ENCODE measurements at places on chromosomes 5 and 9.

GRCh38 chr9:36174731-36175130, 5.5 kb downstream of the CCIN start:
- no peak for DNase-seq

- no peak for DNase-seq
Measured at GRCh38 chr9:113578882-113579282, 115.4 kb downstream of the RGS3 start.

GRCh38 chr5:33936004-33936380, 194 bp upstream of the RXFP3 start:
- peak; percentile 42 for DNase-seq

DNA sequence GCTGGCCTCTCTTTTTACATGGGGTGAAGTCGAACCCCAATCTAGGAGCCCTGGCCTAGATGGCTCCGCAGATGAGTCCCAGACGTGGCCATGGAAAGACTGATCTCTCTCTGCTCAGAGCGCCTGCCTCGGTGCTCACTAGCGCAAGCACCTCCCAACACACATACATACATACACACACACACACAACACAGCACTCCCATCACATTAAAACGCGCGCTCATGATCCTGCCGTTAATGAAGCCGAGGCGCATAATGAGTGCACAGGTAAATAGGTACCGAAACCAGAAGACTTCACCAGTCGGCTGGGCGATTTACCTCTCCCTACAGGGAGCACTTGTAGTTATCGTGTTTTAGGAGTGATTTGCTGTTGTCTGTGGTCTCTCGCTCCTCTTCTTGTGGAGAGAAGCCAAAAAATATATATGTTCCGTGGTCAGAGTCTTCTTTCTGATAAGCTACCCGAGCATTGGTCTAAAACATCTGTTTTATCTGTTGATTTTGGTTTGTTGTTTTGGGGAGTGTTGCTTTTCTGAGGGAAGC, 207.7 kb downstream of the MEF2C start:
- DNase-seq, result no peak

DNA sequence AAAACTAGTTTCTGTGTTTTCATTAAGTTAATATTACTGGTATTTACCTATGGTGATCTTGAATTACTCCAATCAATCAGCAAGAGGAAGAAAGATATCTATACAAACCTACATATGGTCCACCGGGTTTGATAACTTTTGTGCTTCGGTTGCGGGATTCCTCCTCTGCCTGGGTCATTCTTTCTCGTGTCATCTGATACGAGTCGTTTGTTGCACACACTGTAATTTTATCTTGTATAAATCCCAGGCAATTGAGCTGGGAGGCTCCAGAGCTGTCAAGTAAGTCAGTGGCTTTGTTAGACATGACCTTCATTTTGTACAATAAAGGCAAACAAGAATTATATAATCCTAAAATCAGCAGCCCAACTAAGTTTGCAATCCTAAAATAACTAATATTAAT, 48.0 kb downstream of the ELL2 start:
- DNase-seq, result no peak

DNA sequence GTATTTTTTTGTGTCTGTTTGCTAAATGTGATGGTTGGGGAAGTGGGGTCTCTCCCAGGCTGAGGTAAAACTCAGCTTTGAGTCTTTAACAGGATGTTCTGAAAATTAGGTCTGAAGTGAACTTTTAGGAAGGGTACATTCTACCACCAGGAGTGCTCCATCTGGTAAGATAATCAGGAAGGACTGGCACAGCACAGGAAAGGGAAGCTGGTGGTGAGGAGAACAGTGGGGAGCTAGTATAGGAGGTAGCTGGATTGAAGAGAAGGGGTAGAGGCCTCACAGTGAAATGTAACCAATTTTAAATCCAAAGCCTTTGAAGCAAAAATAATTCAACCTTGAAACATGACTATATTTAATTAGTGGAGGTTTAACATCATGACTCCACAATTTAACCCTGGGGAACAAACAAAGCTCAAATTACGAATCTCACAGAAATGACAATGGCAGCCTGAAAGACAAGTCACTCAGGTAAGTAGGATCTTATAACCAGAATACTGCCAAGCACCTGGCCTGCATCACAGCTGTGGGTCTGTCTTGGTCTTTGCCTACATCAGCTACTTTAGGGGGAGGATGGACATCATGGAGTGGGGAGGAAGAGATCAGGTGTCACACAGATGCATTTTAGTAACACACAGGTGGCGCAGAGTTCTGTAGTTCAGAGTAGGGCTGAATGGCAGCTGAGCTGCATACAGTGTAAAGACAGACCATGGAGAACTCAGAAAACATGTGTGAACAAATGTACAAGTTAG, 445.3 kb downstream of the DMRT2 start:
- DNase-seq, result no peak

DNA sequence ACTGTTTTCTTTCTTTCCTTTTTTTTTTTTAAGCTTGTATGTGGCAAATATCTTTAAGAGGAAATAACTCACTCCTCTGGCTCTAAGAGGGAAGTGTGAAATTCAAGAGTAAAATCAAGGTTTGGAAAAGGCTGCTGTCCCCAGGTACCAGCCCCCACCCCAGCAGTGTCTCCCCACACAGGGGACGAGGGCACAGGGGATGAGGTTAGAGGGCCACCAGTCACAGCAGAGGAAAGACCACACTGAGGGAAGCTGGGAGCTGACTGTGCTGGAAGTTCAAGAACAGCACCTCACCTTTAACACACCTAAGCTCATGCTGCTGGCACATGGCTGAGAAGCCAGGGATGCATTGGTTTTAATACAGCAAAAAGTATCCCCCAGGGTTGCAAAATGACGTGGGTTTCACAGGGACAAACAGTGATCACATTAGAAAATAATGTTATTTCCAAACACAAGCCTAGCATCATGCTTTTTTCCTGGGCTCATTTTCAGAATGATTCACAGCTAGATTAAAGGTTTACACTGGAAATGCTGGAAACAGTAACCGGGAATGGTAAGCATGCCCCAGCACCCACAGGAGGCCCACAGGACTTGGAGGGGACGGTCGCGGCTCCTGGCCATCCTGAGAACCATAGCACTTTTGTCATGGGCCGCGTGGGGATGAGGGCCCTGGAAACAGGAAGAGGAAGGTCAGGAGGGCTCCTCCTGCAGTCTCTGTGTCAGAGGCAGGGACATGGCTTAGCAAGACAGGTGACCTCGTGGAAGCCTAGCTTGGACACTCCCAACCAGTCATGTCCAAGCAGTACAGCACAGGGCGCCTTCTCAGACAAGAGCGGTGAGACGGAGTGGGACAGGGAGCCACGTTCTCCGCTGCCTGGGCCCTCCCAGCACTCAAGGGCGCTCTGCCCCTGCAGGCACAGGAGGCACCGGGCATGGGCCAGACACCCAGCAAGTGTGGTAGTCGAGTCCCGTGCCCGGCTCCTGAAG, 6.9 kb downstream of the LPCAT1 start:
- DNase-seq, result peak; percentile 16

- DNase-seq, result no peak
Measured at GRCh38 chr5:20604992-20605391, 617.0 kb upstream of the CDH18 start.

GRCh38 chr5:133232911-133233310, 181.1 kb downstream of the HSPA4 start:
- no peak for DNase-seq

DNA sequence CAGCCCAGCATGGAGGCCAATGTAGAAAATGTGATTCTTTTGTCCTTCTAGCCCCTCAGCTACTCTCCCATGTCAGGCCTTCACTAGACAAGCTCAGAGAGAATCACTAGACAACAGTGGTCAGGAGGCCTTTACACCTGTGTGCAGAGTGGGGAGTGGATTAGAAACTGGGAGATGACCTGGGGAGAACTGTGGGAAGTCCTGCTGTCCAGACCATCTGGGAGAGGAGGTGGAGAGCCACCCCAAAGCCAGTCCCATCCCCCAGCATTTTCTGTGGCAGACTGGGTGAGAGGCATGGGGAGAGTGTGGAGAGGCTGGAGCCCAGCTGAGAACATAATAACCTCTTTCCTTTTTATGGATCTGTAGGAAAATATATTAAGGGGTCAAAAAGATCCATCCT, 452.0 kb upstream of the DMAC1 start:
- DNase-seq, result no peak

DNA sequence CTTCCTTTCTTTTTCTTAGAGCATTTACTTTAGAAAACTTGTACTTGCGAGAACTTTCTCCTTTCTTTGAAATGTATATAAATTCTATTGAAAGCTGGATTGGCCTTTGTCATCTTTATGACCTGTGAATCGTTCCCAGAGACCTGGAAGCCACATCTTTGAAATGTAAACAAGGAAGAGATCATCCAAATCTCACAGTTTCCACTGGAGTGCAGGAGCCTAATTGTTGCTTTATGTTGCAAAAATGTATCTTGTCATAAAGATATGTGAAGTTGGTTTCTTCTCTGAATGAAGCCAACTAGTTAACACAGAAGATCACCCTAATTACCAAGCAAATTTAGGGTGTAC, 1101.8 kb downstream of the TAF11L14 start:
- no peak for DNase-seq

DNA sequence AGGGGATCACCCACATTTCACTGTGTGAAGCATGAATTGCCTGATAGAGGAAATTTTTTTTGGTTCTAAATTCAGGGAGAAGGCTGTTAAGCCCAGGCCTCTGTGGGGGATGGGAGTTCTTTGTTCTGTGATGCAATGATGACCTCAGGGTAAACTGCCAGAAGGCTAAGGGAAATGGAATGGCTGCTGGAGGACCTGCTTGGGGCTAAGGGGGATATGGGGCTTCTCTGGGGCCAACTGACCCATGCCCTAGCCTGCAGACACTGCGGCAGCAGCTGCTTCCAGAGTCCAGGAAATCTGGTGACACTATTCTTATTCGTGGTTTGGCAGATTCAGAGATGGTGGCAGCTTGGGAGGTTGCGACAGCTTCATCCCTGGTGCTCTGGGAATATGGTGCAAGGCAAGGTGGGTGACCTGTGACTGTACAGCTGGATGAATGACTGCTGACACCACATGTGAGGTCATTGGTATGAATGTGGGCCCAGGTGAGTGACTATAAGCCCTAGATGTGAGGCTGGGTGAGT, 30.3 kb downstream of the VCP start:
- DNase-seq, result no peak

GRCh38 chr9:85157772-85158171, 488.2 kb downstream of the NTRK2 start:
- no peak for DNase-seq

GRCh38 chr9:86246752-86247161, 12.7 kb downstream of the C9orf153 start:
- no peak for DNase-seq

GRCh38 chr5:167305591-167306213, 985.7 kb upstream of the WWC1 start:
- DNase-seq, result no peak

- no peak for DNase-seq
Measured at GRCh38 chr5:157912621-157913325, 53.8 kb upstream of the CLINT1 start.

GRCh38 chr5:1387059-1387755, 42.3 kb upstream of the CLPTM1L start:
- DNase-seq, result no peak

DNA sequence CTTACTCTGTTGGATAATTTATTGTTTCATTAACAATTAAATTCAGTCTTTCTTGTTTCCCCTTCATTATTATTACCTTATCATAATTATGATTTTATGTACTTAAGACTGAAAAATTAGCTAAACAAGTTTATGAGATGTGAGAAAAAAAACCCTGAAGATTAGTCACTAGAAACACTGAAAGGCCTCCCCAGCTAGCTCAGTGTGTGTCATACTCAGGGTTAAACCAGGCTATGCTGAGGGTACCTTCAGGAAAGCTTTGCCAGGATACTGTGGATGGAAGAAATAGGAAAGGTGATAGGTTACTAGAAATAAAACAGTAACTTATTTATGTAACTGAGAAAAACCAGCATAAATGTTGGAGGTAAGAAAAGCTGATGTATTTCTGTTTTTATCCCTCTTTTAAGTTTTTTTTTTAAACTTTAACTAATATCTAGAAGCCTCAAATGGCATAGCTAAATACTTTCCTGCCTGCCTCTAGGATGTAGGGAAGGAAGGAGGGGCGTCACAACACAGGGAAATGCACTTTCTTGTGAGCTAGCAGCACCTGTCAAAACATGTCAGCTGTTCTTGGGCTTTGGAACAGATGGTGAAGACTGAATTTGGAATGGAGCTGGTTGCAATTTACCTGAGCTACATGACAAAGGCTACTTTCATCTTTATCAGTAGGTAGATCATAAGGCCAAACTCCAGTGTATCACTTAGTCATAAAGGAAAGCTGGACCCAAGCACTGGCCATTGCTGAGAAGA, 24.2 kb downstream of the NMRK1 start:
- no peak for DNase-seq

DNA sequence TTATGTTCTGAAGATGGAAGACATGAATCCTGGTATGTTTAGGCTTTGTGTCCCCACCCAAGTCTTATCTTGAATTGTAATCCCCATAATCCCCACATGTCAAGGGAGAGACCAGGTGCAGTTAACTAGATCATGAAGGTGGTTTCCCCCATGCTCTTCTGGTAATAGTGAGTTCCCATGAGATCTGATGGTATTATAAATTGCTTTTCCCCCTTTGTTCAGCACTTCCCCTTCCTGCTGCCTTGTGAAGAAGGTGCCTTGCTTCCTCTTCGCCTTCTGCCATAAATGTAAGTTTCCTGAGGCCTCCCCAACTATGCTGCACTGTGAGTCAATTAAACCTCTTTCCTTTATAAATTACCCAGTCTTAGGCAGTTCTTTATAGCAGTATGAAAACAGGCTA, 229.0 kb downstream of the ARL15 start:
- DNase-seq, result no peak

DNA sequence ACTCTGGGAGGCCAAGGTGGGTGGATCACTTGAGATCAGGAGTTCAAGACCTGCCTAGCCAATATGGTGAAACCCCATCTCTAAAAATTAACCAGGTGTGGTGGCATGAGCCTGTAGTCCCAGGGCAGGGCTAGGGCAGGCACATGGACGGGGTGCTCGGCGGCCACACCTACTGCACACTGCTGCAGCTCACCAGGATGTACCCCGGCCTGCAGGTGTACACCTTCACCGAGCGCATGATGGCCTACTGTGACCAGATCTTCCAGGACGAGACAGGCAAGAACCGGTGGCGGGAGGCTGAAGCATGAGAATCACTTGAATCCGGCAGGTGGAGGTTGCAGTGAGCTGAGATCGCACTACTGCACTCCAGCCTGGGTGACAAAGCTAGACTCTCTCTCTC, 3.2 kb downstream of the ST6GALNAC4 start:
- no peak for DNase-seq

DNA sequence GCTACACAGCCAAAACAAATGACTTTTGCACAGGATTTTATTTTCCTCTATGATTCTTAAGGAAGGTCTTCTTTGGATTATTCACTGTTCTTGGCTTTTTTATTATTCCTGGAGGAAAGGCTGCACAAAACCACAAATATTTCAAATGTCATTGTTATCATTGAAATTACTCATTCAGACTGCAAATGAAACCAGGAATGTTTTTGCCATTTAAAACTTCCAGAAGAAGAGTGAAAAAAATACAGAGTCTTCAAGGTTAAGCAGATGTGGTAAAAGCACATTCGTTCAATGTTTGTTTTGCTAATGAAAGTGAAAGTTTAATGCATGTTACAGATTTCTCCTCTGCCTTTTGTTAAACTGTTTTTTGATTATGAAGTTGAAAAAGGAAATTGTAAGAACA, 238.2 kb downstream of the TLE4 start:
- DNase-seq, result no peak
